ENCODE measurements at places on chromosomes 12 and 14.

DNA sequence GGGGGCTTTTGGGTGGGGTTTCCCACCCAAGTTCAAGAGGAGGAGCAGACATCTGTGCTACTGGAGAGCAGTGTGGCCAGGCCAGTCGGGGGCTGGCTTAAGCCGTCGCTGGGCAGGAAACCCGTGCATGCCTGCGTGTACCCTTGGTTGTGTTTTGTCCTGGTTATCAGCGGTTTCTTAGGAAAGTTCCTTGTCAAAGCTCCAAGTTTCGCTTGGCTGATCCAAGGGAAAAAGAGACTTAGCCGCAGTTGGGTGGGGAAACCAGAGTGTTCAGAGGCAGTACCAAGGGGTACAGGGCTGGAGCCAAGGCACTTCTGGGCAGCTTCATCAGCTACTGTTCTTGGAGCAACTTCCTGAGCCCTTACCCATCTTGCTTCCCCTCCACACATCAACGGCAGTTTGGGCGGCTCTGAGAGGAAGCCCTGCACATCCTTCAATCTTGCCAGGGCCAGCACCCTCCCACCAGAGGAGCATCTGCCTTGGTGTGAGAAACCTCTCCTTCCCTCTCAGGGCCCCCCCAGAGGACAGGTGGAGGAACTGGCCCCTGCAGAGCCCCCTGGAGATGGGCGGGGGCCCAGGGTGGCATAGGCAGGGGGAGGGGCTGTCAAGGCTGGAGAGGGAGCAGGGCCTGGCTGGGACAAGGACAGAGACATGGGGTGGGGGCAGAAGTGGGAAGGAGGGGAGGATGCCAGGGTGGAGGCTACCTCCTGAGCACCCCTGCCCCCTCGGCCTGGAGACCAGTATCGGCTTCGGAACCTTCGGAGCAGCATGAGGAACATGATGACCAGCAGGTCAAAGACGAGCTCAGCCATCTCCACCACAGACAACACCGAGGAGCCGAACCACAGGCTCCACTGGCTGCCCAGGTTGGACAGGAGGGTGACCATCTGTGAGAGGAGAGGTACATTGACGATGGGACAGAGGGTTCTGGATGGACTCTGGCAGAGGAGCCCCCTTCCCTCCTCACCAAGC is 5.8 kb upstream of the TNFRSF1A start:
- DNase-seq = no peak

GRCh38 chr14:72809063-72809462 is 84.8 kb downstream of the DPF3 start:
- no peak for DNase-seq

GRCh38 chr14:85587151-85587711 is 57.3 kb downstream of the FLRT2 start:
- DNase-seq = no peak

DNA sequence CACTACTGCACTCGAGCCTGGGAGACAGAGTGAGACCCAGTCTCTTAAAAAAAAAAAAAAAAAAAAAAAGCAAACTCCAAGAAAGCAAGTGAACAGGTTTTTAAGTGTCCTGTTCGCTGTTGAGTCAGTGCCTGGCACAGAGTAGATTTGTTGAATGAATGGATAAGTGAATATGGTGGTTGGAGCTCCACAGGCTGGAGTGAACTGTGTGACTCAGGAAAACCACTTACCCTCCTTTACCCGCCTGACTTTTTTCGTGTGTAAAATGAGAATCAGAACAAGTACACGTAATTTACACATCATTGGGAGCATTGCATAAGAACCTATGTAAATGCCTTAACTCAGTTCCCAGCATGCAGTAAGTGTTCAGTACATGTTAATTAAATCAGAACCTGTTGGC is 24.0 kb upstream of the ESRRB start:
- no peak for DNase-seq

- no peak for DNase-seq
Observed at GRCh38 chr14:77314539-77315457, 5.9 kb downstream of the POMT2 start.

- DNase-seq = no peak
Observed at GRCh38 chr12:18718462-18718861, 19.4 kb downstream of the PLCZ1 start.

- no peak for DNase-seq
Observed at GRCh38 chr14:75456997-75457335, 29.1 kb downstream of the JDP2 start.

GRCh38 chr12:17110316-17110715 is 504.4 kb upstream of the LMO3 start:
- DNase-seq = no peak

- no peak for DNase-seq
Observed at GRCh38 chr14:78851189-78851588, 681.0 kb downstream of the NRXN3 start.

- DNase-seq = no peak
Observed at GRCh38 chr14:68741839-68742470, 50.9 kb downstream of the ZFP36L1 start.

DNA sequence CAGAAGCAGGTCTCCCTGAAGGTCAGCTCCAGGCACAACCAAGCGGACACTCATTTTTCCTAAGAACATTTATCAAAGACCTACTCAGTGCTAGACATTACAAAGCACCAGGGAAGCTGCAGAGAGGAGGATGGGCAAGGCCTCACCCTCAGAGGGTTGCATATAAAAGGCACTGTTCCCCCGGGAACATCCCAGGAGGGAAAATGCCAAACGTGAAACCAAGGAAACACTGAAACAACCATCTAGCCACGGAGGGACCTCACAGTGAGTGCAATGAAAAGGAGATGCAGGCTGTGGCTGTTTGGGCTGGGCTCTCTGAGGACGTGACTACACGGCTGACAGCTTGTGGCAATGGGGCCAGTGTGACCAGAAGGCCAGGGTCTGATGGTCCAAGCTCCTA is 117.4 kb upstream of the VASH1 start:
- DNase-seq = no peak

DNA sequence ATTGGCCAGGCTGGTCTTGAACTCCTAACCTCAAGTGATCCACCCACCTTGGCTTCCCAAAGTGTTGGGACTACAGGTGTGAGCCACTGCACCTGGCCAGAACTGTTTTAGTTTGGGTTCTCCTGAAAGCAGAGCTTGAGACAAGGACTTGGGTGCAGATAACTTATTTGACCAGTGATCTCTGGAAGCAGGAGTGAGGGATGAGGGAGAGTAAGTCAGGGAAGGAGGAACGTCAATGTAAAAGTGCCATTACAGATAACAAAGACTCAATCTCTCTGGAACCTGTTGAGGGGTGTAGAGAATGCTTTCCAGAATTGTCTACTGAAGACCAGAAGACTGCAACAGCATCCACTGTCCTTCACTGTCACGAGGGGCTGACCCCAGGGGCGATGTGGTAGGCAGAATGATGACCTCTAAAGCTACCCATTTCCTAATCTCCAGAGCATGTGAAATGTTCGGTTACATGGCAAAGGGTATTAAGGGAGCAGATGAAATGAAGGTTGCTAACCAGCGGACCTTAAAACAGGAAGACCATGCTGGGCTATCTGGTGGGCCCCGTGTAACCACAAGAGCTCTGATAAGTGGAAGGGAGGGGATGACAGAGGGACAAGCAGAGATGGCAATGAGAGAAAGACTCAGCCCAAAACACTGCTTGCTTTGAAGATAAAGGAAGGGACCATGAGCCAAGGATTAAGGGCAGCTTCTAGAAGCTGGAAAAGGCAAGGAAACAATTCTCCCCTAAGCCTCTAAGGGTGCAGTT is 207.8 kb downstream of the RBM19 start:
- DNase-seq = no peak

DNA sequence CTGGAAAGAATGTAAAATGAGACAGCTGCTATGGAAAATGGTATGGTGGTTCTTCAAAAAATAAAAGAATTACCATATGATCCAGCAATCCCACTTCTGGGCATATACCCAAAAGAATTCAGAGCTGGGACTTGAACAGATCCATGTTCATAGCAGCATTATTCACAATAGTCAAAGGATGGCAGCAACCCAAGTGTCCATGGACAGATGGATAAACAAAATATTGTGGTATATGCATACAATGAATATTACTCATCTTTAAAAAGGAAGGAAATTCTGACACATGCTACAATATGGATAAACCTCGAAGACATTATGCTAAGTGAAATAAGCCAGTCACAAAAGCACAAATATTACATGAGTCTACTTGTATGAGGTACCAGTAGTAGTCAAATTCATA is 9.1 kb downstream of the RAB2B start:
- no peak for DNase-seq

GRCh38 chr14:64681796-64682710 is 22.2 kb upstream of the PLEKHG3 start:
- no peak for DNase-seq

GRCh38 chr12:131825146-131825892 is 2.9 kb upstream of the MMP17 start:
- DNase-seq = no peak

DNA sequence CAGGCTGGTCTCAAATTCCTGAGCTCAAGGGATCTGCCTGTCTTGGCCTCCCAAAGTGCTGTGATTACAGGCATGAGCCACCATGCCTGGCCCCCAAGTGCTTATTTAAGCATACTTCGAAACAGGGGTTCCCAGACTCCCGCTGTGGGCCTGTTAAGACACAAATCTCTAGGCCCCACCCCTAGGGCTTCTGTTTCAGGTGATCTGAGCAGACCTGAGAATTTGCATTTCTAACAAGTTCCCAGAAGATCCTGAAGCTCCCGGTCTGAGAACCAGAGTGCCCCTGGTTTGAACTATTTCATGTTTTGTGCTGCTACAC is 25.0 kb downstream of the GCH1 start:
- DNase-seq = no peak

GRCh38 chr14:76918782-76919394 is 92.7 kb downstream of the LRRC74A start:
- no peak for DNase-seq

DNA sequence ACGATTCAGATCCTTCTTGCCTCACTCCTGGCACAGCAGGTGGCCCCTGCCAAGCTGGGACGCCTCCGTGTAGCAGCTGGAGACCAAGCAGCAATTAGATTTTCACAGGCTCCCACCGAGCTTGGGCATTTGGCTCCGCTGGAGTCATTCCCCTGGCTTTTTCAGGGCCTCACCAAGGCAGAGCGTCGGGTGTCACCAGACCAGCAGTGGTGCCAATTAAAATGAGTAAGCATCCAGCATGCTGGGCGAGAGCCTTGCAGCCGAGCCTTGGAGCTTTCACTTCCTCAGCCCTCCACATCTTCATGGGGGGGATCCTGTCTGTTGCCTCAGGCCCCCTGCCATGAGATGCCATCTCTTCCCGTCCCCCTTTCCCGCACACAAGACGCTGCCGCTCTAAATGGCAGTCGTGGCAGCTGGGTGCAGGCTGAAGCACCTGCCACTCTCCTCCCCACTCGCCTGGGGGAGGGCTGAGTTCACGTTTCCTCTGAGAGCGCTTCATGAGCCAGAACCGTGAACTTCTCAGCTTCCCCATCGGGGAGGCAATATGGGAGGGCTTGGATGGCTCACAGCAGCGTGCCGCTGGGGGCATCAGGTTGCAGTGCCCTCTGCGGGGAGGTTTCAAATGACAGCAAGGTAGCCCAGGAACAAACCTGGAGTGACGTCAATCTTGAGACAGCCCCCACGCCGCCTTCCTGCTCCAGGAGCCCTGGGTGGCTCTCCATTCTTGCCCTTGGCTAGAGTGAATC is 11.7 kb downstream of the TPCN1 start:
- peak; percentile 53 for DNase-seq

- no peak for DNase-seq
Observed at GRCh38 chr12:131940141-131940547, 9.6 kb upstream of the EP400 start.

DNA sequence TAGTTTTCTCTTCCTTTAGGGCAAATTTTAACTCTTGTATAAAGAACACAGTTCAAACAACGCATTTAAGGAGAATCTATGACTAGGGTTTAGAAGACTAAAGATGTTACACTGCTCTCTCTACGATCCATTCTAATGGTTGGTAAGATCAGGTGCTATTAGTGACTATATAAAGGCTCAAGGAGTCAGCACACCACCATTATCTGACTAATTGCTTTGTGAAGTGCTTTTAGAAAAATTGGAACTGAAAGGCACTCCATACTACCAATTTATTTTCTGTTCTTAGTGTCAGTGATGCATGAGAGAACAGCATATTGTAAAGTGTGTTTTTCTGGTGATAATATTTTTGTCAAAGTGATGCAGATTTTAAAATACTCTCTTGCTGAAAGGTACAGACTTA is 136.8 kb downstream of the SYT1 start:
- no peak for DNase-seq

DNA sequence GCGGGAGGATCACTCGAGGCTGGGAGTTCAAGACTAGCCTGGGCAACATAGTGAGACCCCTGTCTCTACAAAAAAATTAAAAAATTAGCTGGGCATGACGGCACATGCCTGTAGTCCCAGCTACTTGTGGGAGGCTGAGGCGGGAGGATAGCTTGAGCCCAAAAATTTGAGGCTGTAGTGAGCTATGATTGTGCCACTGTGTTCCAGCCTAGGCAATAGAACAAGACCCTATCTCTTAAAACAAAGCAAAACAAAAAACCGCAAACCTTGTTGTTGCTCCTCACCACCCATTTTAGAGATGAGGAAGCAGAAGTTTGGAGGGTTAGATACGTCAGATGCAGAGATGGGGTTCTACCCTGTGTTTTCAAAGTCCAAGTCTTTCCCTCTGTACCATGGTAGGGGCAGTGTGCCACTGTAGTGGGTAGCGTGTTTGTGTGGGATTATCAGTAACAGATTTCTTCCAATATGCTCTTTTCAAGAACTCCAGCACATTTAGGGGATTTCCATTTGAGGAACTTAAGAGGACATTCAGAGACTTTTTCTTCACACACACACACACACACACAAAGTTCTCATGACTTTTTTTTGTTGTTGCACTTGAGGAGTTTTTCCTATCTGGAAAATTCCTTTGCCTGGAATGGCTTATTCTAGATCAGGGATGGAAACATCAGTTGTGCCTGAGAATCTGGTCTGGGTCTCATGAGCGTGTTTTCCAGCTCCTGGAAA is 186.5 kb downstream of the CHST11 start:
- no peak for DNase-seq

- DNase-seq = no peak
Observed at GRCh38 chr14:65258391-65258790, 154.1 kb upstream of the FUT8 start.

GRCh38 chr14:74645756-74646470 is 33.9 kb upstream of the LTBP2 start:
- DNase-seq = no peak

DNA sequence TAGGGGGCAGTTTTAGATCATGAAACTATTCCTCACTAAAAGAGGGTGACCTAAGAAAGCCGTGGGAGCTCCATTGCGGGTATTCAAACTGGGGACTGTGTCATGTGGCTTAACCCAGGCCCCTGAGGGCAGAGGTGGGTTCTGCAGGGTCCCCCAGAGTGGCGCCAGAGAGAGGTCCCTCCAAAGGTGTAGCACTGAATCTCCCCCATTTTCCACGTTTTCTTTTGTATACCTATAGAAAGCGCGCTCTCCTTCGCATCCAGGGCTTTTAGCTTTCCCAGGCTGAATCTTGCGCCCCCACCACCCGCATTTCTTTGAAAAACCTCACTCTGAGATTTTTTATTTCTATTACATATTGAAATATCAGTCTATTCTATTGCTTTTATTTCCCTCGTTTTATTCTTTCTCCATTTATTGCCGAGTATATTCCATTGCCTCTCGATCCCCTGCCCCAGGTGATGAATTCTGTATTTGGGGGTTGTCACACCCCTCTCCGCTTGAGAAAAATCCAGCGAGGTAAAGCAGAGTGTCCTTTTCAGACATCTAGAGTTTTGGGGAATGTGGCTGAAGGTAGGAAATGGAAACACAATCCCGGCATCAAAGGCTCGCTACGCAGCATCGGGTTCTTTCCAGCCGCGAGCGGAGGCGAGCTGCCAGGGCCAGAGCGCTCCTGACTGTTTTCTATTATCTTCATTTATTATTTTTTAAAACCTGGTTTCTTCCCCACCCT is 870 bp upstream of the HOXC13 start:
- DNase-seq = no peak
